Omental fat pad (tissue), 4 donors: ENCODE measurements at places on chromosomes 5 and 9.

DNA sequence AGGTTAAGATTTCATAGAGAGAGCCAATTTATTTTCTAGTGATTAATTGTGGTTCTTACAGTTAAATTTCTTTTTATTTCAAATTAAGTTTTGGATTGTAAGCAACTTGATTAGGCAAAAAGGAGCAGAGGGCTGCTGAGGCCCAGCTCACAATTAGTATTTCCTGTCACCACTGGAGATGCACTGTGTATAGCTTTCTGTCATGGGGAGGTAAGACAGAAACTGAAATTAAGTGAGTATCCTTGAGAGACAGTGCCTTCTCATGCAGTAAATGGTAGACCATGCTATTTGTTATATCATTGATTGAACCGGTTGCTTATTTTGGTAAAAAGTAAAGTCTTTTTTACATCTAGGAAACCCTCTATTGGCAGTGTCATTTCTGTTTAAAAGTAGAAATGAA is 190.7 kb downstream of the CCDC171 start:
- no peak for DNase-seq

DNA sequence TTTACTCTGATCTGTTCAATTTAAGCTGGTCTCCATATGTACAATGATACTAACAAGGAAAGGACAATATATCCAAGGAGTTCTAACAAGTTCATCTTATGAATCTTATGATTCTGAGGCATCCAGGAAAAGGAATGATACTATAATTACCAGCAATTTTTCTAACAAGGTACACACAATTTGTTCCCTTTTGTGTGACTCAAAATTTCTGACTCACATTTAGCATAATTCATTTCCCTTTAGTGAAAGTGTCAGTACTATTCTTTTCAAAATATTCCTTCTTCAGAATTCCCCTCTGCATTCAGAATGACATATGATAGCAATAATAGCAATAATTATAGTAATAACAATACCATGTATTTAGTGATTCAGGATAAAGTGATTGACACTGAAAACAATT is 594.8 kb downstream of the DMRTA1 start:
- no peak for DNase-seq

GRCh38 chr9:91852801-91853347 is 97.2 kb downstream of the ROR2 start:
- DNase-seq, result no peak

DNA sequence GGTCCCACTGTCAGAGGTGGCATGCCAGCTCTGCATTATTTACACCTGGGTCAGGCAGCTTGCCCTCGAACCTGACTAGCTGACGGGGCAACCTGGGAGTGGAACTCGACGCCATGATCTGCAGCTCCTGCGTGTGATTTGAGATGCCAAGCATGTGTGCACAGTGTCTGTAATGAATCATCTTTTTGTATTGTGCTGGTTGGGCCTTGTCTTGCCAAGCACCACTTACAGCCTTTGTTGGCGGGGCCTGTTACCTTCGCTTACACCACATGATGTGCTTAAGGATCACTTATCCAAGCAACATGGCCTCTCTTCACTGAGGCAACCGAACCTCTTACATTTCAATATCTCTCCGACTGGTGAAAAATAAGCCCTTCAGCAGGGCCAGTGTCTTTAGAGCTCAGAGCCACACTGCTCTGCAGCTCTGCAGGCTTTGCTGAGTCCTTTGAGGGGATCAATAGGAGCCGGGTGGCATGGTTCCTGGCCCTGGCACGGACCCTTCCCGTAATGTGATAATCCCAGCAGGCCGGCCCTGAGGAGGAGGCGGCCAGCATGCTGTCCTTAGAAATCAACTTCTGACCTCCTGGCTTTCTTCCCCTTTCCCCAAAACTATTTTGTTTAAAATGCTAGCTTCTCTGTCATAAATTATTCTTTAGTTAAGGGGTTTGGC is 297.7 kb upstream of the CD180 start:
- DNase-seq, result no peak
